Cerebellar cortex (tissue), 1 donor: ENCODE measurements at places on chromosomes 7 and 10.

DNA sequence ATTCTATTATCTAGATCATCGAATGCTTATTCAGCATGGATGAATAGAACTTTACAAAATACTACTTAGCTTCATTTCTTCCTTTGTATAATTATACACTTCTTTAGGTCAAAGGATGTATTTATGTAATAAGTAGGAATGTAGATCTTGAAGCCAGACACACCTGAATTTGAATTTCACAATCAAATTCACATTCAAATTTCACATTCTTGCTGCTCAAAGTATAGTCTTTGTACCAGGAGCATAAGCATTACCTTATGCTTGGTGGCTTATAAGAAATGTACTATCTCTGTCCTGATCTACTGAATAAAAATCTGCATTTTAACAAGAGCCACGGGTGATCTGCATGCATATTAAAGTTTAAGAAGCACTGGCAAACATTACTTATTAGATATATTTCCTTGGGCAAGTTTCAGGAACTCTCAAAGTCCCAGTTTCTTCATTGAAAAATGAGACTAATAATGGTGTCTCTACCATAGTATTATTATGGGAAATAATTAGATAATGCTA, 112.8 kb downstream of the CACNA2D1 start:
- no peak for DNase-seq

DNA sequence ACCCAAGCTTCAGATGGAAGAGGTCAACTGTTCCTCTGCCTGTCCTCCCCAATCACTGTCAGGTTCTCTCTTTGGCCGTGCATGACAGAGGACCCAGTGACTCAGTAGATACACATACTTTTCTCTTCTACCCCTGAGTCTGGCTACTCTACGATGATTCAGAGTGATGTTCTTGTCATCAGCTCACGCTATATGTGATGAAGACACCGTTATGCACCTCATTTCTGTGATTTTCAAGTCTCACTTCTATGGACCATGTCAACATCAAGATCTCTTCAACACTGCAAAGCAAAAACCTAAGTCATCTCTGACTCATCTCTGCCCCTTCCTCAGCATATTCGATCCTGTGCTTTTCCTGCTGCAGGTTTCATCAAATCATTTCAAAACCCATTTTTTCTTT, 76.6 kb upstream of the DGKI start:
- DNase-seq: no peak

DNA sequence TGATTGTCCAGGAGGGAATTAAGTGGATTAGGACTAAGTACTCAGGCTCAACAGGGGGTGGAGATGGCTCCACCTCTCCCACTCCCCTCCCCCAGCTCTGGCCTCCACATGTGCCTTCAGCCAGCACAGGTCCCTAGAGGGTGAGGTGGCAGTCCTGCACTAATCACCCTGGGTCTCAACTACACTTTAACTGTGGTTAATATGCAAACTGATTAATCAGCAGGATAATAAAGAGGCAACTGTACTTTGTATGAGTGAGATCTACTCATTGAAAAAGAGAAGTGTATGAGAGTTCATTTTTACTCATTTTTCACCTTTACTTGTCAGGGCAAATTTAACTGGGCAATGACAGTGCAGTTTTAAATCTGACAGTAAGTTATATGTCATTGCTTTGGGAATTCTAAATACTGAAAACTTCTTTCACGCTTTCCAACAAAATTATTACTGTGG, 223.8 kb upstream of the CCDC6 start:
- DNase-seq: no peak

DNA sequence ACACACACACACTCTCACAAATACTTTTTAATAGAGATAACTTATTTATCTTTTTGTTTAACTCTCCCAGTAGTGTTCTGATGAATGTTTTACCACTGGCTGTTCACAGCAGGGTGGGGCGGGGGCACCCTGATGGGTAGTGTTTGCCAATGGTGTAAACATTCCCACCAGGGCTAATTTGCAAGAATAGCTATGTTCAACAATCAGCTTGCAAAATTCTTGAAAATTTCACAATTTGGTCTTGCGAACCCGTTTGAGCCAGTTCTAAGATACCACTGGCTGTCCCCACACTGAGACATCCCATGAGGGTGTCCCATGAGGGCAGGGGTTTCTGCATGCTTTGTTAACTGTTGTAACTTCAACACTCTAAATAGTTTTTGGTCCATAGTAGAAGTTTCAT, 348.5 kb downstream of the CXCL12 start:
- no peak for DNase-seq

GRCh38 chr7:23759671-23760391, 49.8 kb downstream of the STK31 start:
- no peak for DNase-seq
